Cardiac ventricle fibroblast (primary cell): ENCODE measurements at places on chromosomes 12 and 14. TPM values are rescaled to one million over a fixed set of nuclear protein-coding genes. Genes with fewer than 3 reads are reported as not detected.

The USP44 gene
- total RNA-seq, result under 0.01 TPM in 1 of 2 replicates, not detected in the other

The C12orf50 gene
- not detected in 2 replicates for total RNA-seq

The SAMD15 gene
- 1.6 and 2.2 TPM in 2 replicates for total RNA-seq

The MGAT4C gene
- total RNA-seq, result under 0.01 TPM in 2 replicates

The RASSF3 gene
- total RNA-seq, result 5.9 and 6.3 TPM in 2 replicates

The BCL2L14 gene
- total RNA-seq, result not detected in 2 replicates

The SYT1 gene
- total RNA-seq, result 0.12 TPM in 1 of 2 replicates, not detected in the other
